ENCODE measurements at places on chromosomes 12 and 14.

GRCh38 chr12:121595520-121595919, 14.7 kb upstream of the KDM2B start:
- DNase-seq: no peak

- no peak for DNase-seq
Observed at GRCh38 chr14:104681689-104682074, 7.7 kb upstream of the INF2 start.

GRCh38 chr14:63179383-63179782, 24.9 kb upstream of the RHOJ start:
- DNase-seq: no peak

GRCh38 chr14:55190906-55191202, 531 bp downstream of the DLGAP5 start:
- DNase-seq: peak; percentile 76

DNA sequence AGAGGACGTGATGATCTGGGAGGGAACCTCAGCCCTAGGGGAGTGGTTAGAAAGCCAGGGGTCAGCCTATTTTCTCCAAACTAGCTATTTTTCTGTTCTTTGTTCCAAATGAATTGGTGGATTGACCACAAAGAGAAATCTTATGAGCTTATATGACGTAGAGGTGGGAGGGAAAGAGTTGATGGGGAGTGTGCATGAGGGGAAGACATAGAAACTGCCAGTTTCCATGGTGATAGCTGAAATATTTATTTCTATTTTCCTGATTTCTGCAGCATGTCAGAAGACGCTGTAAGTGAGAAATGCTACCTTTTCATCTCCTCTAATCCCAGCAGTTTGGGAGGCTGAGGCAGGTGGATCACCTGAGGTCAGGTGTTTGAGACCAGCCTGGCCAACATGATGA, 51.4 kb upstream of the CISTR start:
- DNase-seq: no peak

GRCh38 chr14:30223966-30224365, 296.3 kb upstream of the PRKD1 start:
- no peak for DNase-seq

DNA sequence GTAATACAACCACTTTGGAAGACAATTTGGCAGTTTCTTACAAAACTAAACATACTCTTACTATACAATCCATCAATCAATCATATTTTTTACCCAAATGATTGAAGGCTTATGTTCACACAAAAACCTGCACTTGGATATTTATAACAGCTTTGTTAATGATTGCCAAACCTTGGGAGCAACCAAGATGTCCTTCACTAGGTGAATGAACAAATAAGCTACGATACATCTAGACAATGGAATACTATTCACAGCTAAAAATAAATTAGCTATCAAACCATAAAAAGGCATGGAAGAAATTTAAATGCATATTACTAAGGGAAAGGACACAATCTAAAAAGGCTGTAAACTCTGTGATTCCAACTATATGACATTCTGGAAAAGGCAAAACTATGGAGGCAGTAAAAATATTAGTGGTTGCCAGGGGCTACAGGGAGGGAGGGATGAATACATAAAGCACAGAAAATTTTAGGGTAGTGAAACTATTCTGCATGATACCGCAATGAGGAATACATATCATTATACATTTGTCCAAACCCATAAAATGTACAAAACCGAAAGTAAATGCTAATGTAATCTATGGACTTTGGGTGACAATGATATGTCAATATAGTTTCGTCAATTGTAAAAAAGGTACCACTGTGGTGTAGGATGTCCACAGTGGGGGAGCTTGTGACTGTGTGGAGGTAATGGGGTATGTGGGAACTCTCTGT, 70.5 kb downstream of the GPR65 start:
- DNase-seq: no peak

GRCh38 chr12:124774054-124774461, 89.6 kb downstream of the SCARB1 start:
- no peak for DNase-seq

DNA sequence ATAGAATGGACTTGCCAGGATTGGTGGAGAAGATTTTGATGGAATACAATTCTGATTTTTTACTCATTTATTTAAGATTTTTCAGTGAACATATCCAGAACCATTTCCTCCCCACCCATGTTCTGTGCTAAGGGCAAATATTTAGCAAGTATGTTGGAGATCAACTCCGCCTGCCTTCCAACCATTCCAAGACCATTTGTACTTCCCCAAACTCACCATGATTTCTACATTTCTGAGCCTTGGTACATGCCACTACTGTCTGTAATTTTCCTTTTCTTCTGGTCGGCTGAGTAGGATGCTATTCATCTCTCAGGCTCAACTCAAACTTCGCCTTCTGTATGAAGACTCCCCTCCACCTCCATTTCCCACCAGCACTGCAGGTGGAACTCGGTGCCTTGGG, 150.6 kb downstream of the NTF3 start:
- DNase-seq: no peak

DNA sequence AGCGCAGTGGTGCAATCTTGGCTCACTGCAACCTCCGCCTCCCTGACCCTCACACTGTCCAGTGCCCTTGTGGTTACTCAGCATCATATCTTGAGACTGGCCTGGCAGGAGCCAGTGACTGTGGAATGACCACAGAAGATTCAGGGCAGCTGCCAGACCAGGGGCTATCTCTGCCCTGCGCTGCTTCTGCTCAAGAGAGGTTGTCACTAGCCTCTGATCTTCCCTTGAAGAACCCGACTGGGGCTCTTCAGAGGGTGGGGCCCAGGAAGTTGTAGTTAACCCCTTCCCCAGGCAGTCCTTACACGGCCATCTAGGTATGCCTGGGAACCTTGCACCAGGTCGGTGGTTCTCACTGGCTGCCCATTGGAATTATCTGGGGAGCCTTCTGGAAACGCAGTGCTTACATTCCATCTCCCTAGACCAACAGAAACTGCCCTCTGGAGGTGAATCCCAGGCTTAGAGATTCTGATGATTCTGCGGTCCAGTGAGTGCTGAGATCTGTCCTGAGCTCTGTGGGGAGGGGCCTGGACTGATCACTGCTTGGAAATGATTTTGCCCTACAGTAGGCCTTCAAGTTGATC, 41.4 kb downstream of the PLEKHG3 start:
- no peak for DNase-seq

DNA sequence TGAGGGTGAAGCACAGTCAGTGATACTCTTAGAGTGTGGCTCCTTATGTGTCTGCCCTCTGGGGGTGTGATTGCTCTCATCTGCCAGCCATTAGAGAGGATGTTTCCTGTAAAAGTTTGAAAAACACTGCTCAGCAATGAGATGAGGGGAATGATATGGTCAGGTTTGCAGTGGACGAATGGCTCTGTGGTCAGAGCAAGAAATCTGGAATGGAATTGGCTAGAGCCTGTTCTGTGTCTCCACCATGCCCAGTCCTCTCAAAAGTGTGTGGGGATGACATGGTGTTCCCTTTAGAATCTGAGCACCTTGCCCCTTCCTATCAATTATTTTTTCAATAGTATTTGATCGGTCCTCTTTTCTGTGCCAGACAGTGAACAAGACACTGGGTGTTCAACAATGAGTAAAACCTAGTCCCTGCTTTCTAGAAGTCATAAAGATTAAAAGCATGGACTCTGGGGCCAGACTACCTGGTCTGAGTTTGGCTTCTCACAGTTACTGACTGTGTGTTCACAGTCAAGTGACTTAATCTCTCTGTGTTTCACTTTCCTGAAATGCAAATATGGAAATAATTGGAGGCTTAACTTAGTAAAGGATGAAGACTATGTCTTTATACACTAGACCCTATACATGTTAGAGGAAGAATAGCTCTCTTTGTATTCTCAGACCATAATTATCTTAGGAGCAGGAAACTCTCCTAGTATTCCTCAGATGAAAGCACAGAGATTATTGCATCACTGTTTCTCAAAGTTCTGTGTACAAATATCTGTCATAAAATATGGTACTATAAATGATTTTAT, 1.6 kb downstream of the ACSS3 start:
- DNase-seq: no peak

GRCh38 chr12:32821293-32821692, 65.6 kb upstream of the YARS2 start:
- DNase-seq: no peak

DNA sequence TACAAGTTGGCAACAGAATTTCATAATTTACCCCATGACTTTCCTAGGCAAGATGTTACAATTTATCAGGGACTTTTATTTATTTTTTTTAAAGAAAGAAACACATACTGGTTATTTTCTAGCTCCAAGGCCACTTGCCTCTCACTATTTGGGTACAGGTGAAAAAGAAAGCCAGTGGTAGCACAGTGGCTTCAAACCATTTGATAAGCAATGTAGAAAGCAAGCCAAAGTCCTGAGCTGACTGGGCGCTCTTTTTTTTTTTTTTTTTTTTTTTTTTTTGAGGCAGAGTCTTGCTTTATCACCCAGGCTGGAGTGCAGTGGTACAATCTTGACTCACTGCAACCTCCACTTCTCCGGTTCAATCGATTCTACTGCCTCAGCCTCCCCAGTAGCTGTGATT, 73.3 kb downstream of the STXBP6 start:
- DNase-seq: no peak

- no peak for DNase-seq
Observed at GRCh38 chr12:132496358-132496669, 6.4 kb downstream of the FBRSL1 start.

- no peak for DNase-seq
Observed at GRCh38 chr12:11777962-11778361, 128.5 kb downstream of the ETV6 start.

DNA sequence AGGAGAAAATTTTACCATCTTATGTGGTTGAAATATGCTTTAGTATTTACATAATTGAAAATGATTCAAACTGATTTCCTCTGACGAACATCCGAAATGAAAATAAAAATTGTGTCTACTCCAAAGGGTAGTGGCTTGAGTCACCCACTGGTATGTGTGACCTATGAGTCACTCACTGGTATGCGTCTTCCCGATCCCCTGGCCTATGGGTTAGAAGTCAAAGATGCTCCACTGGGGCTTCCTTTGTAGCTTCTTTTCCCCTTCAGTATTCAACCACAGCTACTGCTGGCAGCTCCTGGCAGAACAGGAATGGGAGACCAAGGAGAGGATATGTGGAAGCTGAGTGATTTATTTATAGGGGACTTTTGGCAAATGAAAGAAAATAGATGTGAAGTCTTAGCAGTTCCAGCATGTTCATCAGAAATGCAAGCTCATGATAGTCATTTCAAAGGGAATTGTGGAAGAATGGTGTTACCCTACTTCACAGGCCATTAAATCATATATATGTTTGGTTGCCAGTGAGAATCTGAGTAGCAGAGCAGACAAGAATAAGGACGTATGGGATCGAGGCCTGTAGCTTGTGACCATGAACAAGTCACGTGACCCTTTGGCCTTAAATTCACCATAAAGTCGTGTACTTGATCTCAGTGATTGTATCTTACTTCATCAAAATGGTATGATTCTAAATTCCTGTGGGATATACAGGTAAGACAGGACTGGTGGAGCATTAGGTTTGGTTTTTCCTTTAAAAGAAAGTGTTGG, 108.3 kb downstream of the CRADD start:
- peak; percentile 31 for DNase-seq

- peak; percentile 84 for DNase-seq
Observed at GRCh38 chr14:35991356-35991755, 165.2 kb downstream of the BRMS1L start.

- DNase-seq: peak; percentile 81
Observed at GRCh38 chr14:60349663-60350365, 100.8 kb downstream of the PPM1A start.

DNA sequence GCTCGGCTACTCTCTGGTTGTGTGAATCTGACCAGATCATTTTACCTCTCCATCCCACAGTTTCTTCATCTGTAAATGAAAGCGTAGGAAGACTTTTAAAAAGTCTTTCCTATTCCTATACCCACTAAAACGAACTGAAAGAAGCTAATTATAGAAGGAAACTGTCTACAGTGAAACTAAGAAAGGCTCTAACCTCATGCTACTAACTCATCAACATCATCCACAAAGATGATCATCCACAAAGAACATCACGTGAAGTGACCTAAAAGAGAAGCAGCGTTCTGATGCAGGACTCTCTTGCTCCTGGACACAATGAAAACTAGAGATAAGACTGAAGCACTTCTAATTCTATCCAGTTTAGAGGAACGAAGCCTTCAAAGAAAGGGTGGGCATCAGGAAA, 58.5 kb upstream of the OSBPL8 start:
- DNase-seq: no peak

- DNase-seq: no peak
Observed at GRCh38 chr14:40354754-40355153, 922.5 kb upstream of the FBXO33 start.

GRCh38 chr14:99846808-99847207, 53.6 kb downstream of the EML1 start:
- DNase-seq: no peak

DNA sequence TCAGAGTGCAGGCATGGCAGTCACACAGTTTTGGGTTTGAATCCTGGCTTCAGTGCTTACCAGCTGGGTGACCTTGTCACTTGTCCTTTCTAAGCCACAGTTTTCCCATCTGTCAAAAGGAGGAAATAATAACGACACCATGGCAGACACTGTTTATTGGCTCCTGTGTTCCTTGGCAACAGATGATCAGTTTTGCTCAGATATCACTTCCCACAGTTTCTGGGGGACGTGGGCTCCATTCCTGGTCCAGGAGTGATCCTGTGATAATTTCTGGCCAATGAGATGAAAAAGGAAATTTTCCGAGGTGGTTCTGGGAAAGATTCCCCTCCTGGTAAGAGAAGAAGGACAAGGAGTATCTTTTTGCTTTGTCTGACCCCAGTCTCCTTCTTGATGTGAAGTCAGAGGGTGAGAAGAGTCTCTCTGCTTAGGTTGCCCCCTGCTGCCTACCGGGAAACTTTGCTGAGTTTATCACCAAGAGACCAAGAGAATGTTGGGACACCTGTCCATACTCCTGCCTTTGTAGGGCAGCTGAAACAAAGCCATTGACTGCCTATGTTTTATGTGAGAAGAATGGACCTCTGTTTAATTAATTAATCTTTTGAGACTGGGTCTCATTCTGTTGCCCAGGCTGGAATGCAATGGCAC, 178.9 kb upstream of the NRXN3 start:
- no peak for DNase-seq

DNA sequence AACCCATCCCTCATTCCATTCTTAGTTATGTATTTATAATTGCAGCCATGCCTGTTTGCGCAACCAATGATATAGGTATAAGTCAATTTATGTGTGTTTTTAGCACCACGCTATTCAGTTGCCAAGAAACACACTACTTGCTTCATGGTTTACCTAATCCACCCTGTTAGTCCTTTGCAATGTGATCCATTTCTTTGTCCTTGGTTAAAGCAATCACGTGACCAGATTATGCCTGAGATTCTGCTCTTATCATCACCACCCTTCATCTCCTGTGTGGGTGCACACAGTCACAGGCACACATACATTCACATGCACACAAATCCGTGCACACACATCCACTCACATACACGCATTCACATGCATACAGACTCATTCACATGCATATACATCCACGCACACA, 52.3 kb upstream of the KCNA5 start:
- no peak for DNase-seq

DNA sequence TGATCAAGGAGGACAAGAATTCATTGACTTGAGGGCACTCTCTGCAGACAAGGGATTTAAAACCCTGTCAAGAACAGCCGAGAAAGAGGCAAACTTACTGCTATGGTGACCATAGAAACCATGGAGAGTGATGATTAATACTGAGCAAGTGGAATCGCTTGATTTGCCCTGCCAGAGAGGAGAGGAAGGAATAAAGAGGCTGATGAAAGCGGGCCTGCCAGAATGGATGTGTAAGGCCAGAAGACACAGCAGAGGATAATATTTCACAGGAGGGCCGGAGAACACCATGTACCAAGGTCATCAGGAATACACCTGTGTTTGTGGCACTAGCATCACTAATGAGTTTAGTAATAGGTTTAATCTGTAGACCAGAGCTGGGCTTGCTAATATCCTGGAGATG, 221.8 kb upstream of the DCN start:
- peak; percentile 87 for DNase-seq

All from DMS79 treated with DMSO at 0.1 percent for 48 hours (cell line).